ENCODE measurements at places on chromosomes 12 and 14. TPM values are rescaled to one million over a fixed set of nuclear protein-coding genes. Genes with fewer than 3 reads are reported as not detected.

DNA sequence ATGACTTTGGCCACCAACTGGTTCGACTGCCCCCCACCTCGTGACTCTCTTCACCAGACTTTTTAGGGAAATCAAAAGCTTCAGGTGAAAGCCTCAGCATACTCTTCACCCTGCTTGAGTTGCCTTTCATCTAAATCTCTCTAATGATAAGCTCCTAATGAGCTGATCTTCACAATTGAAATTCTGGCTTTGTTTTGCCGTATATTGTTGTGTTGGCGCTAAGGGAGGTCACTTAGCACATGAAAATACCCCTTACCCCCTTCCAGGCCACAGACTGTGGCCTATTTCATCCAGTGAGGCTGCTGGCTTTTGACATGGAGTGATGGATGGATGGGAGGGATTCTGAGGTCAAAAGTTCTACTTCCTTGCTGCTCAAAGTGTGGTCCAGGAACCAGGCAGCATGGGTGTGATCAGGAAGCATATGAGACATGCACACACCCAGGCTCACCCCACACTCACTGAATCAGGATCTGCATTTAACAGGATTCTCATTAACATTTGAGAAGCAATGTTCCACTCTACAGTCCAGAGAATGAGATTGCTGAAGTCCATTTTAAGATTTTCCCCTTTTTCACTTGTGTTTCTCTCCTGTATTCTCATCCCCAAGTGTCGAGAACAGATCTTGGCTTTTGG, 131.4 kb downstream of the DACT1 start:
- no peak overlapping the region for H3K4me3 ChIP-seq
- no peak overlapping the region for H3K27ac ChIP-seq
- H3K4me1 ChIP-seq = peaks cover 10% of the 10 kb centered on the region

DNA sequence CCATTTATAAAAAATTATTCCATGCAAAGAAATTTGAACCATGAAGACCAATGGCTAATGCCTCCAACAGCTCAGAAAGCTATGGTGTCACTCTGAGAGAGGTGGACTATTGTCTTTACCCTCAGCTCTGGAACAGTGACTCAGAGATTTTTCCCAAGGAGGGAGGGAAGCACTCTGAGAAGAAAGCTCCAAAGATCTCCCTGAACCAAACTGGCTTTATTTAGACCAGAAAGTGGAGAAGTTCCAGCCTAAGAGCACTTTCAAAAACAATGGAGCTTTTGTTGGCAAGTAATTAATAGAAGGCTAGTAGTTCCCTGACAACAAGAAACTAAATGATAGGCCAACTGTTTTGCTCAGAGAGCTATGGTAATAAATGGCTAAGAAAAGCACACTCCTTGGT, 599.9 kb upstream of the MDGA2 start:
- H3K27ac ChIP-seq = peak overlapping the region; percentile 57
- no peaks in the 10 kb centered on the region for H3K27me3 ChIP-seq
- H3K4me3 ChIP-seq = no peak overlapping the region
- DNase-seq = no peak
- H3K4me1 ChIP-seq = peaks cover 5% of the 10 kb centered on the region

GRCh38 chr12:45183246-45183645, 32.6 kb upstream of the ANO6 start:
- no peaks in the 10 kb centered on the region for H3K36me3 ChIP-seq
- peak; percentile 76 for DNase-seq
- no peak overlapping the region for H3K27ac ChIP-seq

GRCh38 chr14:95544588-95544987, 9.7 kb downstream of the GLRX5 start:
- DNase-seq = no peak
- H3K4me3 ChIP-seq = no peak overlapping the region
- H3K27ac ChIP-seq = no peak overlapping the region
- no peaks in the 10 kb centered on the region for H3K4me1 ChIP-seq
- peaks cover 11% of the 10 kb centered on the region for H3K36me3 ChIP-seq
- no peaks in the 10 kb centered on the region for H3K27me3 ChIP-seq

GRCh38 chr14:105484069-105484996, 2.4 kb upstream of the CRIP1 start:
- DNase-seq = no peak
- H3K27me3 ChIP-seq = peaks cover 32% of the 10 kb centered on the region
- no peak overlapping the region for H3K27ac ChIP-seq
- H3K4me3 ChIP-seq = no peak overlapping the region

DNA sequence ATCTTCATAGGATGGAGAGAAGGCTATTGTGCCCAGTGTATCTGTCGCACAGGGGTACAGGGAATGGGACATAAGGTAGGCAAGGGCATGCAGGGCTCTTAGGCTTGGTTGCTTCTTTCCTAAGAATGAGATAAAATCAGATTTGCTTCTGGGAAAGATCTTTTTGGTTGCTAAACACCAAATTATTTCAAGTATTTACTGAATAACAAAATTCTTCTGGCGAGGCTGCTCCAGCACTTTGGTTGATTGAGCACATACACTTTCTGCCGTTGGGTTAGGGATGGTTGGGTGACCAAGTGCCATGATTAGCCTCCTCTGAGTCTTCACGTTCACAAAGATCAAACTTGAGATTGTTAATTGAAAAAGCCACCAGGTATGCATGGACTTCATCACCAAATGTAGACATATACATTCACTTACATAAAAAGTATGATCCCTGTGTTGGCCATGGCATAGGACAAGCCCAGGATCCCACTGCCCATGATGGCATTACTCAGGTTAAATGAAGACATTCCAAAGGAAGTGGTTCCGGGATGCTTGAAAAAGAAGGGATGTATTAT, 38.2 kb downstream of the SLC38A4 start:
- no peaks in the 10 kb centered on the region for H3K36me3 ChIP-seq
- no peak for DNase-seq
- no peak overlapping the region for H3K27ac ChIP-seq
- no peak overlapping the region for H3K4me3 ChIP-seq
- no peaks in the 10 kb centered on the region for H3K4me1 ChIP-seq

DNA sequence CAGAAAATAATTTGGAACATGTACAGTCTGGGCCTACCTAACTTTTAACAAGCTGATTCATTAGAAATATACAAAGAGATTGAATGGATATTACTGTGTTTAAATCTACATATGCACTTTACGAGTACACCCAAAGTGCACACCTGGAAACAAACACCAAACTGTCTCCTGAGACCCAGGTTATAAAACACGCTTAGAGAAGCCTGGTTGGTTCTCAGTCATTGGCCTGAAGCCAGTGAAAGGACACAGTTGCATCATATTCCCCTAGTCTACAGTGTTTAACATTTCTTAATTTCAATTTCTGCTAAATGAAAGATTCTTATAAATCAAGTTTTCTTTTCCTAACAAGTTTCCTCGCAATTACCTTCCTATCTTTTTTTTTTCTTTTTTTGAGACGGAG, 209.5 kb downstream of the FBXL14 start:
- no peak overlapping the region for H3K4me3 ChIP-seq
- no peaks in the 10 kb centered on the region for H3K27me3 ChIP-seq
- H3K36me3 ChIP-seq = no peaks in the 10 kb centered on the region
- DNase-seq = no peak

- peaks cover 26% of the 10 kb centered on the region for H3K4me1 ChIP-seq
- H3K4me3 ChIP-seq = no peak overlapping the region
- peaks cover 3% of the 10 kb centered on the region for H3K27me3 ChIP-seq
- H3K36me3 ChIP-seq = no peaks in the 10 kb centered on the region
- DNase-seq = no peak
- no peak overlapping the region for H3K27ac ChIP-seq
Measured at GRCh38 chr14:104315625-104316024, 177.2 kb downstream of the KIF26A start.

GRCh38 chr14:100784523-100785337, 41.2 kb upstream of the MEG3 start:
- H3K36me3 ChIP-seq = no peaks in the 10 kb centered on the region
- H3K4me1 ChIP-seq = peaks cover 38% of the 10 kb centered on the region
- no peak overlapping the region for H3K4me3 ChIP-seq
- no peaks in the 10 kb centered on the region for H3K27me3 ChIP-seq
- no peak overlapping the region for H3K27ac ChIP-seq

GRCh38 chr12:85641796-85642195, 194.4 kb downstream of the RASSF9 start:
- no peaks in the 10 kb centered on the region for H3K27me3 ChIP-seq
- no peaks in the 10 kb centered on the region for H3K36me3 ChIP-seq
- no peaks in the 10 kb centered on the region for H3K4me1 ChIP-seq
- no peak for DNase-seq
- H3K27ac ChIP-seq = no peak overlapping the region
- H3K4me3 ChIP-seq = no peak overlapping the region

DNA sequence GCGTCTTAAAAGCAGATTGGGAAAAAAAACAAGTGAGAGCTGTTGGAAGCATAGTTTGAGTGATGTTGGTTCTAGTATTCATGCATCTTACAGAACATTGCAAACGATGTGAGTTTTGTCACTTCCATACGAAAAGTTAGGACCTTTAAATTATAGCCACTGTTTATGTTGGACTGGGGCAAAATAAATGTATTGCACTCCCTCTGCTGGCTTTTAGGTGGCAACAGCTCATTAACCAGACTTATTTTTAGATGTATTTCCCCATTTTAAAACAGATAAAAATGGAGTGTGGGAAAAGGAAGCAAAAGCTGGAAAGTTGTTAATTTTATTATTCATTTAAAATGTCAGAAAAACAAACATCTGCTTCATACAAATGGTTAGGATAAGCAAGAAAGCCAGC, 111.9 kb downstream of the LGR5 start:
- no peak overlapping the region for H3K27ac ChIP-seq
- H3K36me3 ChIP-seq = no peaks in the 10 kb centered on the region

DNA sequence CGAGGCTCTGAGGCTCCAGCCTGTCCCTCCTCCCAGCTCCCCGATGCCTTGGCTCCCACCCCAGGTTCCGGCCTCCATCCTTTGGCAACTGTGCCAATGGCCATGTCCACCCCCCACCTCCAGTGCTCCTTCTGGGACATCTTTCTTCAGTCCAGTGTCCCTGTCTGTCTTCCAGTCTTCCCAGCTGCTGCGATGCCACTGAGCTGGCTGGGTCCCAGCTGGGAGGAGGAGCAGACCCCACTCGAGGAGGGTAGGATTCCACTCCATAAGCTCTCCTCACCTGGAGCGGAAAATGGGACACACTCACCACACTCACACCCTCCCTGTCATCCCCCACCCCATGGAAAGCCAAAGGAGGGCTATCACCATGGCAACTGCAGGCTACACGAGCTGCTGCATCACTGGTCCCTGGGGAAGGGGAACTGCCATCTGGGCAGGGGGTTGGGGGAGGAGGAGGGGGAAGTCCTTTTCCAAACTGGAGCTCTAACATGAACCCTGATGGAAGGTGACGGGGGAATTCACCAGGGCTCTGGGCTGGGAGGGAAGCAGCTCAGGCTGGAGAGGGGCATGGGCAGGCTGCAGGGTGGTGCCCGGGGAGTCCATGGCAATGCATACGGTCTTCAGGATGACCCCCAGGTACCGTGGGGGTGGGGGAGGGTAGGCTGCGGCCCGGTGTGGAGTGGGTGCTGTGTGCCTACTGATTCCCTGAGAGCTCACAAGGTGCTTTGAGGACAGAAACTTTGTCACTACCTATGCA, 94.3 kb downstream of the LRRC74A start:
- no peak overlapping the region for H3K4me3 ChIP-seq
- H3K27ac ChIP-seq = peak overlapping the region; percentile 86
- H3K36me3 ChIP-seq = no peaks in the 10 kb centered on the region

- no peak for DNase-seq
- no peak overlapping the region for H3K4me3 ChIP-seq
- no peaks in the 10 kb centered on the region for H3K36me3 ChIP-seq
- H3K4me1 ChIP-seq = no peaks in the 10 kb centered on the region
- no peak overlapping the region for H3K27ac ChIP-seq
- no peaks in the 10 kb centered on the region for H3K27me3 ChIP-seq
Measured at GRCh38 chr12:1812650-1813302, 7.6 kb upstream of the LRTM2 start.

DNA sequence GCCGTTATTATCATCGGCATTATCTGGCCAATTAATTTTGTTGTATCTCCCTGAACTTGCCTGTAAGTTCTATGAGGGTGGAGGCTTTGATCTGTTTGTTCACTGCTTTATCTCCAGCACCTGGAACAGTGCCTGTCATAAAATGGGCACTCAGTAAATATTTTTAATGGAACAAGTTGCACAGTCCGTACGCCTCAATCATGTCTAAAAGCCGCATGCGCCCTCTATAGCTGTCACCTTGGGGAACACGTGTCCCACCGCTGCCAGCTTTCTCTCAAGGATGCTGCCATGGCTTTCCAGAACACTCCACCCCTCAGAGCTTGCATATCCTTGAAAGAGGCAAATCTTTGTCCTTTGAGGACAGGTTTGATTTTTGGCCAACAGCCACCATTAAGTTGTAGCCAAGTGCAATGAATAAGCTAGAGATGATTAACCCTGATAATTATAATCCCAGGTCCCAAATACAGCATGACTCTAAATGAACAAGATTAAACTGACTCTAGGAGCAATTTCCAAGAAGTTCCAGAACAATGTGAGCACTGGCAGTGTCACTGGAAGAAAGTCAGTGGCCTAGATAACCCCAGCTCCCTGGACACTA, 55.1 kb downstream of the ERH start:
- no peak for DNase-seq
- H3K4me1 ChIP-seq = no peaks in the 10 kb centered on the region
- peaks cover 33% of the 10 kb centered on the region for H3K36me3 ChIP-seq
- no peaks in the 10 kb centered on the region for H3K27me3 ChIP-seq
- no peak overlapping the region for H3K4me3 ChIP-seq

DNA sequence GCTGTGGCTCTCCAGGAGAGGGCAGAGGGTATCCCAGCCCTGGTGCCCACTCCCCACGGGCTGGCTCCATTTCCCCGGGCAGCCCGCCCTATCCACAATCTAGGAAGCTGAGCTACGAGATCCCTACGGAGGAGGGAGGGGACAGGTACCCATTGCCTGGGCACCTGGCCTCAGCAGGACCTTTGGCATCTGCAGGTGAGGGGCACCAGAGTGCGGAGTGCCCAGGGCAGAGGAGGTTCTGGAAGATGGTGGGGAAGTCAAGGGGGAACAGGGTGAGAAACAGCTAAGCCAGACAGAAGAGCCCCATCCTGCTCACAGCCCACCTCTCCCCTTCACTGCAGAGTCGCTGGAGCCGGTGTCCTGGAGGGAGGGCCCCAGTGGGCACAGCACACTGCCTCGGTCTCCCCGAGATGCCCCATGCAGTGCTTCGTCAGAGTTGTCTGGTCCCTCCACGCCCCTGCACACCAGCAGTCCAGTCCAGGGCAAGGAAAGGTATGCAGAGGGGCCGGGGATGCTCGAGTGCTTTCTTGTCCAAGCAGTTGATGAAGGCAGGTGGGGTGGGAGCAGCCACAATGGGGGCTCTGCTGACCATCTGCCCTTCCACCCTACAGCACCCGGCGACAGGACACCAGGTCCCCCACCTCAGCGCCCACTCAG, 10.3 kb downstream of the TNS2 start:
- no peak for DNase-seq
- H3K4me3 ChIP-seq = no peak overlapping the region
- no peak overlapping the region for H3K27ac ChIP-seq
- H3K27me3 ChIP-seq = no peaks in the 10 kb centered on the region

GRCh38 chr12:104473374-104473983, 16.7 kb downstream of the CHST11 start:
- H3K27me3 ChIP-seq = no peaks in the 10 kb centered on the region
- no peaks in the 10 kb centered on the region for H3K36me3 ChIP-seq
- no peak for DNase-seq
- no peak overlapping the region for H3K4me3 ChIP-seq

The KLRB1 gene
- 0.26 TPM for polyA plus RNA-seq

The DPPA3 gene
- not detected for polyA plus RNA-seq

The APOLD1 gene
- 13.1 TPM for polyA plus RNA-seq

The MYO1H gene
- 0.30 TPM for polyA plus RNA-seq

The GUCY2C gene
- polyA plus RNA-seq = 0.16 TPM

The JDP2 gene
- polyA plus RNA-seq = 19.7 TPM

The RTL1 gene
- 2.2 TPM for polyA plus RNA-seq

The CCDC88C gene
- polyA plus RNA-seq = 22.6 TPM

The OR4E2 gene
- not detected for polyA plus RNA-seq

The FAM186B gene
- 3.4 TPM for polyA plus RNA-seq

The PELI2 gene
- 8.5 TPM for polyA plus RNA-seq

The CEP128 gene
- polyA plus RNA-seq = 3.2 TPM

The APAF1 gene
- 39.6 TPM for polyA plus RNA-seq

The MYH6 gene
- polyA plus RNA-seq = 0.16 TPM
